ENCODE measurements at places on chromosomes 5 and 9.
A peak's percentile ranks its signal among the peaks of the same experiment; 100 is the strongest.

- no peak for DNase-seq
These were observed 343.4 kb downstream of the DNAH5 start for GRCh38 chr5:13601112-13601511.

DNA sequence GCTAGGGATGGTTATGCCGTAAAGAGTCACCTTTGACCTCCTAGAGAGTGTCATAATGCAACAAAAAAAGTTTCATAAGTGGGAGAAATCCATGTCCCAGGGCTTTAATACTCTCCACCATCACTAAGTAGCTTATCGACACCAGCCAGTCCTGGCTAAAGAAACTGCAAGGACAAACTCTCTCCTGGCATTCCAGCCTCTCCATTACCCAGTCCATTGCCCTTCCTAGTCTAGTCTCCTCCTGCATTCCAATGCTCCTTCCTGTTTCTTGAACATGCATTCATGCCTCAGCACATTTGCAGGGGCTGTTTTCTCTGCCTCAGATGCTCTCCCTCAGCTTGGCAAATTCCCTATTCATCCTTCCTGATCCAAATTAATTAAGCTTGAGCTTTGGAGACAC lies 364.1 kb downstream of the BRINP1 start:
- no peak for DNase-seq

- DNase-seq = peak; percentile 63
These were observed 750 bp upstream of the NPR2 start for GRCh38 chr9:35790385-35791296.

- no peak for DNase-seq
These were observed 85.2 kb upstream of the CLINT1 start for GRCh38 chr5:157944077-157944633.

DNA sequence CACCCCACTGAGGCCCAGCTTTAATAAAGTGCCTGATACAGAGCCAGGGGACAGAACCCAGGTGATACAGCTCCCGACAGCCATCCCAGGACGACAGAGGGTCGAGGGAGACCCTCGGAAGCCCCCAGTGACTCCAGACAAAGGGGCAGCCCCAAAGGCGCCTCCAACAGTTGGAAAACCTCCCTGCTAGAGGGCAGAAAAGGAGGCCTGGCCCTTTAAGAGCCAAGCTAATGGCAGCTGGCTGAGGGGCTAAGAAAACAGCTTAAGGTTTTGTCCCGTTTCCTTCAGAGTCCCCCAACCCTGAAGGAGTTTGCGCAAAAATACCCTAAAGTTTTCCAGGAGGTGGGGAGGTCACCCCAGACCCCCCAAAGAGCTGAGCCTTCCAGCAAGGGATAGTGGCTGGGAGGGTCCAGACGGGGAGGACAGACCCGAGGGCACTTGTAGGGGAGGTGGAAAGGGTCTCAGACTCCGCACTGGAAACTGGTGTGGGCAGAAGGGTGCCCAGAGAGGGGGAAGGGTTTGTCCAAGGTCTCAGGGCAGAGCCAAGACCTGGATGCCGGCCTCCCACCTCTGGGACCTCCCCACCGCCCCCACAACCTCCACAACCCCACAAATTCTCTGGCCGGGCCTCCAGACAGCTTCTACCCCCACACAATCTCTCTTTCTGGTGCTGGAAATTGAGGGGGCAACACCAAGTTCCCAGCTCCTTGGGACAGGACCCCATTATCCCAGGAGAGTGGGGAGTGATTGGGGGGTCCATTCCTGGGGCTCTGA lies 8.2 kb upstream of the AK1 start:
- DNase-seq = no peak

Data from HL-60 (cell line).